Activated gamma-delta T cell treated with anti-CD3 and anti-CD28 coated beads, Interleukin-2, amount 50 U/mL, for 16 hours (primary cell): ENCODE measurements at places on chromosomes 7 and 10.

DNA sequence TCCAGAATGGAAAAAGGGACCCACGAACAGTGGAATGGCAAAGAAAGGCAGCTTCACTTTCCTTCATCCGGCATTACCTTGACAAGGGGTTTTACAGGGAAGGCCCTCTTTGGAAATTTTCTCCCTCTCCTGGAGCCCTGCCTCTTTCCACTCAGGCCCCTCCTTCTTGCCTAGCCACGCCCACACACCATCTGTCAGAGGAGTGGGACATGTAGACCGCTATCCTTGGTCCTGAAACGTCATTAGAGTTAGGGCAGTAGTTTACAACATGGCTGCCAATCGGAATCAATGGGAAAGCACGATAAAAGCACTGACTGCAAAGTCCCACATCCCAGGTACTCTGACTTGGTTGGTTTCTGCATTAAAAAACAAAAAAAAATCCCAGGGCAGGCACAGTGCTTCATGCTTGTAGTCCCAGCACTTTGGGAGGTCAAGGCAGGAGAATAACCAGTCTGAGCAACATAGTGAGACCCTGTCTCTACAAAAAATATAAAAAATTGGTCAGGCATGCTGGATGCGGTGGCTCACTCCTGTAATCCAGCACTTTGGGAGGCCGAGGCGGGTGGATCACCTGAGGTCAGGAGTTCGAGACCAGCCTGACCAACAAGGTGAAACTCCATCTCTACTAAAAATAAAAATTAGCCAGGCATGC, 96.4 kb downstream of the MARCHF5 start:
- no peak for DNase-seq

- no peak for DNase-seq
Observed at GRCh38 chr7:34844936-34845665, 187.1 kb downstream of the NPSR1 start.

DNA sequence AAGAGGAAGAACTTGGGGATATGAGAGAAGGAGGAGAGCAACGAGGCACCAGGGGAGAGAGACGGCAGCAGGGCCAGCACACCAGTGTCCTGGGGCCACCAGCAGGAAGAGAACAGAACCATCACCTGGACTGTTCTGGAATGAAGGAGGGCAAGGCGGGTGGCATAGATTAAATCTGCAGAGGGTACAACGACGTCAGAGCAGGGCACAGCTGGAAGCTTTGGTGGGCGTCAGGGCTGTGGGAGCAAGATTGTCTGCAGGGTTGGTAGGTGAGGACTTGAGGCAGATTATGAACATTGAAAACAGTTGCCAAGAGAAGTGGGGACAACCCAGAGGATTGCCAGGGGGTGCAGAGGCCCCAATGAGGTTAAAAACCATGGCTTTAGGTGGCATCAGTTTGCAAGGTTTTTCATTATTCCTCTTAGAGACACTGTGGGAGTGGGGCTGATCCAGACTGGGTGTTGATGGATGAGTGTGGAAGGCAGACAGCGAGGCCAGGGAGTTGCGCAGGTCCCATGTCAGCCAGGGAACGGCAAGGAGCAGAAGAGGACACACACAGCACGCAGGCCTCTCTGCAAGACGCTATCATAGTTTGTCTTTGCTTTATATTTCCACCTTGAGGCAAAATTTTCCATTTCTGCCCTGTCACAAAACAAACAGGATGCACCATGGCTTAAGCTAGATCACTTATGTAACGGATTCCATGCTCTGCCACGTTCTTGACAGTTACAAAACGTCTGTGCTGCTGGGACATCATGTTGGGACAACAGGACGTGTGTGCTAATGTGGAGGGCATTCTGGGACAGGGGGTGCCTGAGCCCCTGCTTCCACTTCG, 52.5 kb upstream of the LEP start:
- DNase-seq = no peak

- DNase-seq = no peak
Observed at GRCh38 chr10:18369859-18370473, 229.7 kb downstream of the CACNB2 start.

DNA sequence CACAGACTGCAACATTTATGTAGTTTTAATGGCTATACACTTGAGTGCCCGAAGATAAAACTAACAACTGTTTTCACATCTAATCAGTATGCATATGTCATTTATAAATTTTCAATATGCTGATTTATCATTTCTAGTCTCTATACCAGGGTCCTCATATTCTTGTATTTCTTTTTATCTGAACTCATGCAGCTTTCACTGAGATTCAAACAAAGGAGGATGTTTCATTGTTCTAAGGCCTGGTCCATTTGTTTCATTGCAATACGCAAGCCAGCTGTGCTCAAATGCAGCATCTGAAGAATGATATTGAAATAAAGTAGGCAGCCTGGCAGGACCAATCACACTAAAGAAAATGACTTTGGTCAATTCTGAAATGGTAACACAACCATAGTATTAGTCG, 31.7 kb downstream of the MAGI2 start:
- DNase-seq = no peak

GRCh38 chr10:4826792-4827324, 851 bp downstream of the AKR1E2 start:
- DNase-seq = no peak

DNA sequence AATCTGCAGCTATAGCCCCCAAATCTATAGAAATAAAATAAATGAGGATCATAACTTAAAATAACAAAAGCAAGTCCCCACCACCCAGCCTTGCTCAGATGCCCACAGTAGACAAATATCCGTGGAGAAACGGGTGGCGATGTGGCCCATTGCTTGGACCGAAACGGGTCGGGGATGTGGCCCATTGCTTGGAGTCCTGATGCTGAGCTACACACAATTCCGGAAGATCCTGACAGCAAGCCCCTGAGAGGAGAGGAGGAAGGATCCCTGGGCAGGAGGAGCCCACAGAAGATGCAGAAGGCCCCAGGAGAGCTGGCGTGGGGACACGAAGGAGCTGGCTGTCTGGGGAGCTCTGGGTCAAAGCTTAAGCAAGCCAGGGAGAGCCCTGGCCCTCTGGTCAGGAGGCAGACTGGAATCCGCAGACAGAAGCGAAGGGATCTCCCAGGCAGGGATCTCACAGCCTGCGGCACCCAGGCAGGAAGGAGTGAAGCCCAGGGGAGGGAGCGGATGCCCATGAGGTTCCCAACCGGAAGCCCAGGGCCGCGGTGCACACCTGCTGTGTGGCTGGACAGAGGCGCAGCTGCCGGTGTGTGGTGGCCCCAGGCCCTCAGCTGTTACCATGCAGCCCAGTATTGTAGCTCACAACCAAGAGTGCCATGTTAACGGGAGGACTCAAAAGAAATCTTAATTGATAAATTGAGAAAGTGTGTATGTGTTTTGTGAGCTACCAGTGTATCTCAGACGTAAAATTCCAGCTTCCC, 138.8 kb downstream of the ADARB2 start:
- no peak for DNase-seq

DNA sequence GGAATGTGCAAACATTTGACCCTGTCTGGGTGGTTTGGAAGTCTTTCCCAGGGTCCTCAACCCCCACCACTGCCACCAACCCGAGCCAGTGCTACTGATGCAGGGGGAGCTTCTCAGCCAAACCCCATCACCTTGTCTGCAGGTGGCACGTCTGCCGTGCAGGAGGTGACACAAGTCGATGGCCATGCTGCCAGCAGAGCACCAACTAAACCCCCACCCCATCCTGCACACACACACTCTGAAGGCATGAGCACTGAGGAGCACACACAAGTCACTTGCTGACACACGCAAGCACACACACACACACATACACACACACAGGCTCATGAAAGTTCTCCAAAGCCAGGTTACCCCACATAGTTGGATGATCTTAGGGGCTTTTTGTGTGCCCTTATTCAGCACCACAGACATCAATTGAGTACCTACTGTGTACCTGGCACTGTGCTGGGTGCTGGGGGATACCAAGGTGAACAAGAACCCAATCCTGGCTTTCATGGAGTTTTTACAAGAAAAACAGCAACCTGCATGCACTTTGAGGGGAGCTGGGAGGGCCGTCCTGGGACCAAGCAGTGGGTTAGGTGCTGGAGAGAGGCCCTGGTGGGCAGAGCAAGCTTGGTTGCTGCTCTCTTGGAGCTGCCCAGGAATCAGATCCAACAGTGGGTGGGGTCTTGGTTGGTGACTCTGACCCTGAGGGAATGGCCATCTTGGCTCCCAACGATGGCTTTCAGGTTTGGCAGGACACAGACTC, 118.8 kb downstream of the RGS10 start:
- DNase-seq = no peak

- no peak for DNase-seq
Observed at GRCh38 chr7:17528636-17529035, 230.2 kb downstream of the AHR start.

DNA sequence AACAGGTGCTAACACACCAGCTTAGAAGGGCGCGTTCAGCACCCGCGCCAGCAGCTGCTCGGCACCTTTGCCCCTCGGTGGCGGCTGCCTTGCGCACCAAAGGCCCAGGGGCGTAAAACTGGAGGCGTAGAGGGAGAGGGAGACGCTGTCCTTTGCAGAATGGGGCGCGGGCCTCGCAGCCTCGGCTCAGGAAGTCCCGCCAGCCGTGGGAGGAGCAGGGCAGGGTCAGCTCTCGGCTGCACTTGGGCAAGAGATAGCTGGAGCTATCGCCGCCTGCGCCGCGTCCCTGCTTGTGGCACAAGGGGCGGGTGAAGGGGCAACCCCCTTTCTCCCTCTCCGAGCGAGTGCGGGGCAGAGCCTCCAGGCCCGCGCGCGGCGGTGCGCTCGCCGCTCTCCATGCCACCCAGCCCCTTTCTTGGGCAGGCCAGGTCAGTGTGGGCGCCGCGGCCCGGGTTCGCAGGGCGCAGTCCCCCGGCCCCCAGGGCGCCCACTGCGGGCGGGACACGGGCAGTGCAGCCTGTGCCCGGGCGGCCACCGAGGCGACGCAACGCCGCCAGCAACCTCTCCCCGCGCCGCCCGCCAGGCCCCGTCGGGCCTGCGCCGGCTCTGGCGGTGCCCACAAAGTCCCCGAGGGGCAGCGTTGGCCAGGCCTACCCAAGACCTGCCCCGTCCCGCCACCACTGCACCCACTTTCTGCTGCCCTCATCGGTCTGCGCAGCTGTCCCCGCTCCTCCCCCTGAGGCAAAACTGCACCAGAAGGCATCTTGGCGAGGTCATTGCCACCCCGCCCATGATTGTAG, 4.1 kb downstream of the NEUROD6 start:
- DNase-seq = no peak

DNA sequence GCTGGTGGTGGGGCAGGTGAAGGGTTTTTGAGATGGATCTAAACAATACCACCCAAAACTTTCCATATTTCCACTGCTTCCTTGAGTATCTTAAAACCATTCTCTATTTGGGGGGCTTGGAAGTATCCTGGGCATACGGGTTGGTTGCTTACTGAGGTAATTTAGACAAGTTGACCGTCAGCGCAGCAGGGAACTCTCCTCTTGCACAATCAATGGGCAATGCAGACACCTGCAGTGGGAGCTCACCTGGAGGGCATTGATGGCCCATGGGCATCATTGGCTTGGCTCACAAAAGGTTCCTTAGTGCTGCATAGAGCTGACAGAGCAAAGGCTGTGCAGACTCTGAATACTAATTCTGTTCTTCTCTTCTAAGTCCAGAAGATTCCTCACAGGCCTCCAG, 101.5 kb downstream of the EPDR1 start:
- no peak for DNase-seq

- DNase-seq = no peak
Observed at GRCh38 chr7:6158424-6159096, 113.9 kb downstream of the CYTH3 start.

DNA sequence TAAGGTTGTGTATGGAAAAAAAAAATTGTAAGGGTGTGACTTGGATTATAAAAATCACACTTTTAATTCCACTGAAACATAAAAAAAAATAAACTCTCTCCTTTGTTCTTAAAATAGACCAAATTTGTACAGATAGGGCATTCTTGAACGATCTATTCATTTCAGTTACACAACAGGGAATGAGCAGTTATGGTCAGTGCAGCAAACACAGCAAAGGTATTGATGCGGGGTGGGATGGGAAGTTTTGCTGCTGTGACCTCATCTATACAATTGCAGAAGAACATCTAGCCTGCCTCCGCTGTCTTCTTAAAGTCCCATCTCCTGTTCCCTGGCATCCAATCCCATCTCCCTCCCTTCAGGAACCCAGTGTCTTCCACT, 580.2 kb downstream of the SUGCT start:
- DNase-seq = no peak

DNA sequence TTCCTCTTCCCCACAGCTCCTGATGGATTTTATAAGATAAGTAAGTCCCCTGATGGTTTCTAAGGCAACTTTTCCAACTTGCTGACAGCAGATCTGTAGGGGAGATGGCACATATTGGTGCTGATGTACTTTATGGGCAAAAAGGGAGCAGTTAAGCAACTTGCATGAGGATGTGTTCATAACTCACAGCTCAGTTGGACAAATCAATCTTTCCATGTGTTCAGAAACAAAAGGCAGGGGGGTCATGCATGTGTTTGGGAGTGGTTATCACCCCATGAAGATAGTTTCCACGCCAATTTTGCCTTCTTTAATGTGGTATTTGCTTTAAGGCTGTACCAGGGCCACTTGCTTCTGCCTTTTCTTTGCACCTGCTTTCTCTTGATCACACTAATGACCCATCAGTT, 6.1 kb downstream of the RBM20 start:
- no peak for DNase-seq

DNA sequence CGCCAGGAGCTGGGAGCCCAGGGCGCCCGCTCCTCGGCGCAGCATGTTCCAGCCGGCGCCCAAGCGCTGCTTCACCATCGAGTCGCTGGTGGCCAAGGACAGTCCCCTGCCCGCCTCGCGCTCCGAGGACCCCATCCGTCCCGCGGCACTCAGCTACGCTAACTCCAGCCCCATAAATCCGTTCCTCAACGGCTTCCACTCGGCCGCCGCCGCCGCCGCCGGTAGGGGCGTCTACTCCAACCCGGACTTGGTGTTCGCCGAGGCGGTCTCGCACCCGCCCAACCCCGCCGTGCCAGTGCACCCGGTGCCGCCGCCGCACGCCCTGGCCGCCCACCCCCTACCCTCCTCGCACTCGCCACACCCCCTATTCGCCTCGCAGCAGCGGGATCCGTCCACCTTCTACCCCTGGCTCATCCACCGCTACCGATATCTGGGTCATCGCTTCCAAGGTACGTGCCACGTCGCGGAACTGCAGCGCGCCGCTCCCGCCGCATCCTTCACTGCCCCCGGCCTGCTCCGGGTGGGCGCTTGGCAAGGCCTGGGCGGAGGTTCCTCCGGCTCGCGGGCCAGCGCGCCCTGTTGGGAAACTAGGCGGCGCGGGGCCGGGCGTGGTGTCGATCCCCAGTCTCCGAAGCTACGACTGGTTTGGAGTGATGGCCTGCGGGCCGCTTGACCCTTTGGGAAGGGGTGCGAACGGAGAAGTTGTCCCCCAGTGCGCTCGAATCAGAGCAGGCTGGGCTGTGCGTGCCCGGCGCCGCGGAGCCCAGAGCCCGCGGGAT, 868 bp downstream of the EMX2 start:
- no peak for DNase-seq

GRCh38 chr10:44192435-44192834, 192.5 kb downstream of the CXCL12 start:
- no peak for DNase-seq

DNA sequence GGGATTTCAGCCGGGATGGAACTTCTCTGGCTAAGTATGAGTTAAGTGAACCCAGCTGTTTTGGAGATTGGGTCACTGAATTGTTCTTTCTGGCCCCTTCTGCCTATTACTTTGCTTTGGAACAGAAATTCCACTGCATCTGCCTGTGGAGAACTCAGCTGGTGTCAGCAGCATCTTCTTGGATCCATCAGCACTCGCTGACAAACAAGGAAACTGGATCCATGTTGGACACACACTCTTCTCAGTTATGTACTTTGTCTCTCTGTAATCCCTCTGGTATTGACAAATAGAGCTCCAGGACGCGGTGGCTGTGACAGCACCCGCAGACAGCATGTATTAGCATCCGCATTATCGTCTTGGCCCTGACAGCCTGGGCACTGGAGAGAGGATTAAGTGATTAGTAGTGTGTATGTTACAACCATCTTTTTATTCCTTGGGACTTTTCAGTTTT, 73.0 kb upstream of the BMPER start:
- DNase-seq = no peak
